Activated gamma-delta T cell treated with Interleukin-2 at 50 U/mL for 16 hours (primary cell): ENCODE measurements at places on chromosomes 2 and 18.

DNA sequence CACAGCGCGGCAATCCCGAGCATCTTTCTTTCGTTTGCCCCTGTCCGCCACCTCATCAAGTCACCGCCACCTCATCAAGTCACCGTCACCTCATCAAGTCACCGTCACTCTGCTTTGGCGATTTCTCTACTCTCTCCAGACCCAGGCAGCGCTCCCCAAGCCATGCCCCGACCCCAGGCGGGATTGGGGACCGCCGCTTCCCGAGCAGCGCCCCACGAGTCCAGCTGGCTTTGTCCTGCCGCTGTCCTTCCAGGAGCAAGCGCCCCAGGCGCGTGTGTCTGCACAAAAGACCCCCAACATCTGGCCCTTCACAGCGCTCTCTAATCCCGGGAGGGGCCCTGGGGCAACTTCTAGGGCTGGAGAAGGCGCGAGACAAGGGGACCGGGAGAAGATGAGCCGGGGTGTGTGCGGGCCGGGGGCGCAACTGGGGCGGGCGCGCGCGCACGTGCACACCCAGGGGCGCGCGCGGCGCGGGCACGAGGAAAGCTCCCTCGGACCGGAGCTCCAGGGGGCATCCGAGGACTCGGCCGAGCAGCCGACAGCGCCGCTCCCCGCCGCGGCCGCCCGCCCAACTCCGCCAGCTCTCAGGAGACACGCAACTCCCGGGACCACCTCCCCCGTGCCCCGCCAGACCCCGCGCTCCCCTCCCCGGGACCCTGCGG, 633 bp upstream of the RNF152 start:
- DNase-seq, result peak; percentile 7

DNA sequence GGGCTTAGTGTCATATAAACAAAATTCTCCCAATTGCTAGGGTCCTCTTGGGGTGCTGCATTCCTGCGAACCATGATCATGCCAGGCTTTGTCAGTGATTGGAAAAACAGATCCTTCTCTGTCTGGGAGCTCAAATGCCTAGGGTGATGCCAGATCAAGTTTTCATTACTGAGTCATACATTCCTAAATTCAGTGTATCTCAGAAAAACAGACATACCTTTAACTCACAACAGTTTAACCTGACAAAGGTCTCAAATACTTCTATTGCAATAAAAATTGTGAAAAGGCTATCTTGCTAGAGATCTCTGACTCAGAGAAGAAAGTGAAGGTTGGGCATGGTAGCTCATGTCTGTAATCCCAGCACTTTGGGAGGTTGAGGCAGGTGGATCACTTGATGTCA, 86.9 kb downstream of the SH3YL1 start:
- no peak for DNase-seq

DNA sequence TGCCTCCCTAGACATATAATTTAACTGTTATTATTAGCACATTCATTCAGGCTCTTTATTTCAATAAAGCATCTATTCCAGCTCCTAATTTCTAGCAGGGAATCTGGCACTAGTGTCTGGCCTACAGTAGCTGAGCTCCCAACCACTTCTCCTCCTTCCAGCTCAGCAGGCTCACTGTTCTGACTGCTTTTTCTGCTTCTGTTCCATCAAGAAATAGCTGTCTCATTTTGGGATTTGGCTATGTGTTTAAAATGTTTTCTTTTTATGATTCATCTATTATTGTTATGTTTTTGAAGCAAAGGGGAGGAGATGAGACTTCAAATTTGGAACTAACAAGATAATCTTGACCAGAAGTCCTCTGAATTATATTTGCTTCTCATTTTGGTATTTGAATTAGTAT, 172.7 kb upstream of the SMAD7 start:
- no peak for DNase-seq

GRCh38 chr2:44779793-44780192, 161.7 kb upstream of the SIX3 start:
- no peak for DNase-seq

DNA sequence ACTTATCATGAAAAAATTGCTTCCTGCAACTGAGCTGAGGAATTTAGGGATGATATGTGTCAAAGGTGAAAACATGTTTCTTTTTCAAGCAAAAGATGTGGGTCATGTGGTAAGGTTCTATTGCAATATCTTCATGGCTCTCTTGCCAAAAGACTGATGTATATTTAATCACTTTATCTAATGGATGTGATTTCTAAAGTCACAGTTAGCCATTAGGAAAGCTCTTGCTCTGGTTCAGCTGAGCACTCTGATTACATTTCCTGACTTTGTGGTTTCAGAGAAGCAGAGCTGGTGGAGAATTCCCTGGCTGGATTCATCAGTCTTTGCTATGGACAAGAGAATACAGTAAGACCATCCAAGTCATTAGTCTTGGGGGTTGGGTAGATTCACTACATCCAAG, 24.4 kb downstream of the SCN9A start:
- no peak for DNase-seq

DNA sequence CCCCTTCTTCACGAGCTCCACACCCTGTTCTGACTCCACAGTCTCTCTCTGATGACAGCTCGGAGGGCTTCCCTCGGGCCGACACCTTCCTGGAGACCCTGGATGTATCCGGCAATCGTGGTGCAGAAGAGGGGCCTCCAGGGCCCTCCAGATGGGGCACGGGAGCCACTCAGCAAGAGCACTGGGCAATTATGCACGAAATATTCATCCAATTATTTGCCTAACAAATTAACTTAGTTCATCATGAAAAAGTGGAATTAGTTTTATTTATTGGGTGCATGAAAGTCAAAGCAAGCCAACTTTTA, 277.3 kb upstream of the HDAC4 start:
- DNase-seq, result no peak
